Right cardiac atrium (tissue), 5 donors: ENCODE measurements at places on chromosomes 4 and X. TPM values are rescaled to one million over a fixed set of nuclear protein-coding genes. Genes with fewer than 3 reads are reported as not detected.

Gene PDHA2
- total RNA-seq = not detected

DNA sequence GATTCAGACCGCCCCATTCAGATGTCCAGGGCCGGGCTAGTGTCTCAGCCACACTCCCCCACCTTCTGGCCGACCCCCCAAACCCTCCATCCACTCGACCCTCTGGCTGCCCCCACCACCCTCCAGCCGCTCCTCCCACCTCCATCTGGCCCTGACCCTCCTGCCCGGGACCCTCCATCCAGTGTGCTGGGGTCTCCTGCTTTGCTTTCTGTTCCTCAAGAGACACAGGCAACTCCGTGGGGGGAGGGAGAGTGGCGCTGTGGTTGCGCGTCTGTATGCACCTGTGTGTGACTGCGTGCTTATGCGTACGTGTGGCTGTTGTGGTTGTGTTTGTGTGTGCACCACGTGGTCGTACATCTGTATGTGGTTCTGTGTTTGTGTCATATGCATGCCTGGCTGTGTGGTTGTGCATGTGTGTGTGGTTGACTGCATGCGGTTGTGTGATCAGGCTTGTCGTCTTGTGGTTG lies 33.3 kb downstream of the CPLX1 start:
- DNase-seq = no peak

Gene EDA2R
- 1.5 TPM for total RNA-seq

DNA sequence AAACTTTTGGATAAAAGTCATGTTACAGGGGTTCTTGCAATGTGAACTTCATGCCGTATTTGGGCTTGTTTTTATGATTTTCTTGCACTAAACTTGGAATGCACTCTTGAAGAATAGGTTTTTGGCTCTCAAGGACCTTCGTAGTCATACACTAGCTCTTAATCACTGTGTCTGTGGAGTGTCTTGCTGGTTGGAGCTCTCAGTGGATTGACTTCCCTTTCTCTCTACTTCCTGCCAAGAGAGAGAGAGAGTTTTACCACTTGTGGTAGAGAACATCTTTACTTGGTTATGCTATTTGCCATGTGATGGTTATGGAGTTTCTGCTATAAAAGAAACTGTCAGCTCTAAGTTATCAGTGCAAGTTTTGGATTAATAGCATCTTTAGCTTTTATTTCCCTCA lies 112.4 kb downstream of the BMPR1B start:
- no peak for DNase-seq

DNA sequence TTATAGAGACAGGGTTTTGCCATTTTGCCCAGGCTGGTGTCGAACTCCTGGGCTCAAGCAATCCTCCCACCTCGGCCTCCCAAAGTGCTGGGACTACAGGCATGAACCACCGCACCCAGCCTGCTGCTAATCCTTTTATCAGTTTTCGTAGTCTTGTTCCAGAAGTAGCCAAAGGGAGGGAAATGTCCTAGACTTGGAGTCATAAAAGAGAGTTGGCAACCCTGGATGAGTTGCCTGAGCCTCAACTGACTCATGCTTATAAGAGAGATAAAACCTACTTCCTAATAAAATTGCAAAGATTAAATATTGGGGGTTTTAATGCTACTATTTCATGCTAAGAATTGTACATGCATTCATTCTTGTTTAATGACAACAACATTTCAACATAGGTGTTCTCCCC lies 44.3 kb downstream of the CD40LG start:
- DNase-seq = no peak

DNA sequence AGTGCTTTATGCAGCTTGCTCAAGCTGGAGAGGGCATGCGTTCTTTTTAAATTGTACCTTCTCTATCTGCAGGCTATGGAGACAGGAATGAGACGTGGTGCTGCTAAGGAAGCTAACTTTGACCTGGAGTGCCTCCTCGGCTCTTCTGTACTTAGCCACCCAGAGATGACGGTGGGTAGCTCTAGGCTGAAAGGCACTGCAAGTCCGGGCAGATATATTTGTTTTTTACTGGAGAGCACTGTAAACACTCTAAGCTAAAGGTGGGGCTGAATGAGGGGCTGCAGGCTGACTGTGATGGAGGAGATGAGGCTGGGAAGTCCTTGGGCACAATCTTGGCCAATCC lies 12.1 kb downstream of the ELF4 start:
- DNase-seq = no peak

Gene AMOT
- total RNA-seq = 7.4 TPM
